ENCODE measurements at places on chromosomes 2 and 18. TPM values are rescaled to one million over a fixed set of nuclear protein-coding genes. Genes with fewer than 3 reads are reported as not detected.

Gene HOXD9
- polyA plus RNA-seq, result not detected

Gene TLX2
- not detected for polyA plus RNA-seq

DNA sequence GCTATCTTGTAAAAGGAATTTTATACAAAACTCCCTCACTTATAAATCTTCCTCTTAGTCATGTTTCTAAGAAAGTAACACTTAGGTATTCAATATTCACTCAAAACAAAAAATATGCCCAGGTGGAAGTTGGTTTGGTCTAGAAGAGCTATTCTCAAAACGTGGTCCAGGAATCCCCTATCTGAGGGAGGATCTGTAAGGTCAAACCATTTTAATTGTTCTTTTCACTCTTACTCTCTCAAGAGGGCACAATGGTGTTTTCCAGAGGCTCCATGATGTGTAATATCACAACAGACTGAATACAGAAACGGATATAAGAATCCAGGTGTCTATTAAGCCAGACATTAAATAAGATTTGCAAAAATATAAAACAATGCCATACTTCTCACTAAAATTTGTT lies 9.9 kb downstream of the MOB1A start:
- DNase-seq, result no peak
- no peak overlapping the region for H3K27ac ChIP-seq
- H3K4me3 ChIP-seq, result no peak overlapping the region
- peaks cover 25% of the 10 kb centered on the region for H3K4me1 ChIP-seq
- no peaks in the 10 kb centered on the region for H3K27me3 ChIP-seq

GRCh38 chr2:228541789-228542188 lies 360.3 kb upstream of the SPHKAP start:
- no peak for DNase-seq
- H3K4me1 ChIP-seq, result no peaks in the 10 kb centered on the region
- no peaks in the 10 kb centered on the region for H3K27me3 ChIP-seq

Gene NGEF
- not detected for polyA plus RNA-seq

Gene FOSL2
- 0.09 TPM for polyA plus RNA-seq

Gene LYPD1
- not detected for polyA plus RNA-seq

DNA sequence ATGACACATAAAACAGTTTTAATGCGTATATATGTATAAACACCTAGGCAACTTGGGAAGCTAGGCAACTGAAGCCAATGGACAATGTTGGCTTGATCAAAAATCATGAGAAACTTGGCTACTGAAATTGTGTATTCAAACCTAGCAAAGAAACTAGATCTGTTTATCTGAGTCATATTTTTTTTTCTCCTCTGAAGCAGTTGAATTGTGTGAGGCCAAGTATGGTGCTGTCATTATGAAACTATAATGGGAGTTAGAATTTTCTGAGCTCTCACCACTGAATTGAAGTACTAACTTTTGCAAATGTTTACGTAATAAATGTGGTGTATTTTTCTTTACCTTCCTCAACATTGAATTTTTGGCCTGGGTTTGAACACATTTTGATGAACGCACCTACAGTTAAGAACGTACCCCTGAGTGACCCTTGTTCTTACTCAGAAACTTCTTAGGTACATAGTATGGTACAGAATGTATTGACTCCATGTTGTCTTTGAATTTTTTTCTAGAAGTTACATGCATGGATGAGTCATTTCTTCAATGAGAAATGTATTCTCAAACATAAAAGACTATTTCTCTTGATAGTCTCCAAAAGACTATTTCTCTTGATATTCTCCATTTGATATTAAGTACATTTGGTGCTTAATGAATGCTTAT lies 23.8 kb downstream of the CD28 start:
- no peaks in the 10 kb centered on the region for H3K36me3 ChIP-seq
- no peak overlapping the region for H3K4me3 ChIP-seq
- no peak overlapping the region for H3K27ac ChIP-seq
- DNase-seq, result no peak

Gene FER1L5
- not detected for polyA plus RNA-seq

Gene EPAS1
- polyA plus RNA-seq, result not detected

Gene COL3A1
- not detected for polyA plus RNA-seq

Gene GREB1
- not detected for polyA plus RNA-seq

DNA sequence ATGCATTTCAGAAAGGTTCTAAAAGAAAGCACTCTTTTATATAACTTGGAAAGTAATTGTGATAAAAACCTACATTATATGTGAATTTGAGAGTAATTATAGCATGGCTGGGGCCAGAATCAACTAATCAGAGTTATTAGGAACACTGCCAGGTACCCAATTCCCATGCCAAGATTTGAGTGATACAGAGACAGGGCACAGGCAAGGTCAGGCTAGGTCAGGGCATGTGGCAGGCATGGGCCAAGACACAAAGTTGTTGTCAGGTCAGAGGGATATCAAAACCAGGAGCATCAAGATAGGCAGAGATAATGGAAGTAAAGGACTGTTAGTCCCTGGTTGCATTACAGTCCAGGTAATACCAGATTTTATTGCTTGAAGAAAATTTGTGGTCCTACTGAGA lies 87.4 kb downstream of the MYO3B start:
- H3K27me3 ChIP-seq, result no peaks in the 10 kb centered on the region
- no peak for DNase-seq
- H3K36me3 ChIP-seq, result no peaks in the 10 kb centered on the region
- no peak overlapping the region for H3K4me3 ChIP-seq
- H3K4me1 ChIP-seq, result no peaks in the 10 kb centered on the region

- H3K27ac ChIP-seq, result no peak overlapping the region
- no peak for DNase-seq
- H3K27me3 ChIP-seq, result no peaks in the 10 kb centered on the region
- no peak overlapping the region for H3K4me3 ChIP-seq
- peaks cover 20% of the 10 kb centered on the region for H3K36me3 ChIP-seq
- H3K4me1 ChIP-seq, result no peaks in the 10 kb centered on the region
These were observed 12.5 kb upstream of the POLR1B start for GRCh38 chr2:112529757-112530156.

Gene SKOR2
- not detected for polyA plus RNA-seq

DNA sequence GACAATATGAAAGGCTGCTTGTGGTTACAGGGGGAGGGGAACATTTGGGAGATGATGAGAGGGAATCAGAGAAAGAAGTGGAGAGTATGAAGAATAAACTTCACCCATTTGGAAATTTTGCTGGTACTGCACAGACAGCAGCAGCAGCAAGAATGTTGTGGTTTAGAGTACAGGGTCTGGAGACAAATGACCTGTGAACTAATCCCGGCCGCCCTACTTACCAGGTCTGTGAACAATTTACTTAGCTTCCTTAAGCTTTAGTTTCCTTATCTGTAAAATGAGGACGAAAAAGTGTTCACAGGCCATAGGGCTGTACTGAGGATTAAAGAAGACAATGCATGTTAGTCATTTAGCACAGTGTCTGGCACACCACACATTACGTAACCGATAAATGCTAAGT lies 685.4 kb upstream of the CELF4 start:
- no peaks in the 10 kb centered on the region for H3K36me3 ChIP-seq
- no peaks in the 10 kb centered on the region for H3K4me1 ChIP-seq
- no peak overlapping the region for H3K27ac ChIP-seq
- H3K4me3 ChIP-seq, result no peak overlapping the region

DNA sequence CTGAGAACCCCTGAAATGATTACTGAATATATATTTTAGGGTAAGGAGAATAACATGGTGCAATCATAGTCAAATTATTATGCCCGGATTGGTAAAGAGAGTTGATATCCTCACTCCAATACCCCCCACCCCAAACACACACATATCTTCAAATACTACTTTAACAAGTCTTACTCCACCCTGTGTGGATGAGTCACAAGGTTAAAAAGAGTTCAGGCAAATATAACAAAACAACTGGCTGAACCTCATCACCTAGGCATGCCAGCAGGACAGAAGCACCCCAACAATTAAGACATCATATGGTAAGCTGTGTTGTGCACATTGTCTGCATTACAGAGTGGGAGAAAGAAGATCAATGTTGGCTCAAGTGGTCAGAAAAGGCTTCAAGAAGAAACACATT lies 857.4 kb downstream of the TDRD15 start:
- H3K4me1 ChIP-seq, result no peaks in the 10 kb centered on the region
- H3K27ac ChIP-seq, result no peak overlapping the region
- H3K36me3 ChIP-seq, result no peaks in the 10 kb centered on the region
- no peaks in the 10 kb centered on the region for H3K27me3 ChIP-seq
- H3K4me3 ChIP-seq, result no peak overlapping the region

DNA sequence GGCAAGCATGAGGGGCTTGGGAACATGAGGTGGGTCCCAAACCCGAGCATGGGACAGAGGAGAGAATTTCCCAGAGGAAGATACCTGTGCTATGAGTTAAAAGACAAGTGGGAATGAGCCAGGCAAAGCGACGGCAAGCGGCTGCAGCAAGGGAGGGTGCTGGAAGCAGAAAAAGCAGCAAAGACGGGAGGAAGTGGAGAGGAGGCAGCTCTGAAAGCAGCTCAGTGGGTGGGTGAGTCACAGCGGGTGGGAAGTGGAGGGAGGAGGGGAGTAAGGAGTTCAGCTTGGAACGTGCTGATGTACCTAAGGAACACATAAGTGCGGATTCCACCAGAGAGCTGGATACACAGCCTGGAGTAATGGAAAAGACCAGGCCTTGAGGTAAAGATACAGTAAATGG lies 41.4 kb downstream of the THUMPD2 start:
- H3K27me3 ChIP-seq, result no peaks in the 10 kb centered on the region
- DNase-seq, result no peak
- no peak overlapping the region for H3K27ac ChIP-seq
- H3K36me3 ChIP-seq, result peaks cover 31% of the 10 kb centered on the region
- H3K4me3 ChIP-seq, result no peak overlapping the region
- no peaks in the 10 kb centered on the region for H3K4me1 ChIP-seq

GRCh38 chr2:226048611-226049010 lies 649.1 kb downstream of the NYAP2 start:
- no peak for DNase-seq
- no peaks in the 10 kb centered on the region for H3K36me3 ChIP-seq
- no peak overlapping the region for H3K27ac ChIP-seq
- H3K27me3 ChIP-seq, result peaks cover 7% of the 10 kb centered on the region
- H3K4me1 ChIP-seq, result no peaks in the 10 kb centered on the region
- no peak overlapping the region for H3K4me3 ChIP-seq

DNA sequence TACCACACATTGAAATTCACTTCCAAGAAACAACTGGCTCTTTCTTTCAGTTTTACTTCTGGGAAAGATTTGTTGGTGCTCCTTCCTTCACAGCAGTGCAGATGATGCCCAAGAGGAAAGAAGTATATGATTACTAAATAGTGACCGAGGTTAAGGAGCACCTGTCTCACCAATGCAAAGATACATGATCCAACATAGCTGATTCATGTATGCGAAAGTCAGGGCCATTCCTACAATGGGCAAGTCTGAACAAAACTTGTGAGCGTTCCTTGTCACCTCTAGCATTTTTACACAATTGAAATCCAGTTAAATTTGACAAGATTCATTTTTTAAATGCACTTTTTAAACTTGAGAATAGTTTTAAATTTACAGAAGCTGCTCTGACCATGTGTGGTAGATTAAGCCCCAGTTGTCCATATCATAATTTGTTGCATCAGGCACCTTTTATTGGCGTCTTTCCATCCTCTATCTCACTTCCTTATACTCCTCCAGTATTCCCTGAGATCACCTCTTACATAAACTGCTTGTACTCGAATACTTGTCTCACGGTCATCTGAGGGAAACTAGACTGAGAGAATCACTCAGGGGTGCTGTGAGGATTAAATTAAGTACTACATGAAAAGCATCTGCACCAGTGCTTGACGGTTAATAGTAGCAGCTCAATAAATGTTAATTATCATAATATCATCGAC lies 438.8 kb upstream of the CDH20 start:
- H3K4me1 ChIP-seq, result no peaks in the 10 kb centered on the region
- H3K36me3 ChIP-seq, result no peaks in the 10 kb centered on the region
- peaks cover 3% of the 10 kb centered on the region for H3K27me3 ChIP-seq
- no peak for DNase-seq
- H3K4me3 ChIP-seq, result no peak overlapping the region
- no peak overlapping the region for H3K27ac ChIP-seq

DNA sequence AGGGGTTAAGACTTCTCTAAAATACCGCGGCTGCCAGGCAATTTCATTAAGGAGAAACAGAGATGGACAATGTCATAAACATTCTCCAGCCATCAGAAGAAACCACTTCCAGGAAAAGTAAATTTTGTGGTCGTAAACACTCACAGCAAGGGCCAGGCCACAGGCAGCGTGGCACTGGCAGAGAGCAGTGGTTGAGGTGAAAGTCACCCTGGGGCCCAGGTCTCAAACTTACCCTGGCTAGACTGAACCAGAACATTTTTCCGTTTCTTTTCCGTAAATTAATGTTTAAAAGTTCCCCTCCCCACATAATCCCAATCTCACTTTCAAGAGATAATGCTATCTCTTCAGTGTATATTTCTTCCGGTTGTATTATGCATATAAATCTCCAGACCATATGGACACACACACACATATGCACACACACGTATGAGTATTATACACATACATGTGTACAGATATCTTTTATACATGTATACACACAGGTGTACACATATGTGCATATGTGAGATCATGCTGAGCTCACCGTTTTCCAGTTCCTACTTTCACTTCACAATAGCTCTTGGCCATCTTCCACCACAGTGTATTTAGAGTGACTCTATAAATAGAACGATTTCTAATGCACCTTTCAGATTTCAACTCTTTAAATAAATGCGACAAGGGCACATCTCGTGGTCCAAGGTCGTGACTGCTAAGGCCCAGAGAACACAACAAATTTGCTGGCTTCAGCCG lies 90.1 kb downstream of the MALT1 start:
- H3K36me3 ChIP-seq, result no peaks in the 10 kb centered on the region
- no peak overlapping the region for H3K4me3 ChIP-seq
- no peak overlapping the region for H3K27ac ChIP-seq
- DNase-seq, result no peak

- no peaks in the 10 kb centered on the region for H3K27me3 ChIP-seq
- no peaks in the 10 kb centered on the region for H3K36me3 ChIP-seq
- no peak overlapping the region for H3K27ac ChIP-seq
- no peaks in the 10 kb centered on the region for H3K4me1 ChIP-seq
These were observed 39.5 kb upstream of the ASXL3 start for GRCh38 chr18:33538418-33539042.

- no peak overlapping the region for H3K4me3 ChIP-seq
- no peak for DNase-seq
- no peaks in the 10 kb centered on the region for H3K36me3 ChIP-seq
- H3K27ac ChIP-seq, result no peak overlapping the region
These were observed 171.5 kb downstream of the ALK start for GRCh38 chr2:29749843-29750242.

GRCh38 chr18:24491927-24492834 lies 31.7 kb downstream of the HRH4 start:
- peaks cover 8% of the 10 kb centered on the region for H3K27me3 ChIP-seq
- peaks cover 29% of the 10 kb centered on the region for H3K4me1 ChIP-seq

- H3K4me3 ChIP-seq, result no peak overlapping the region
- no peaks in the 10 kb centered on the region for H3K27me3 ChIP-seq
- no peak overlapping the region for H3K27ac ChIP-seq
- no peaks in the 10 kb centered on the region for H3K4me1 ChIP-seq
- H3K36me3 ChIP-seq, result no peaks in the 10 kb centered on the region
- no peak for DNase-seq
These were observed 240.5 kb upstream of the SALL3 start for GRCh38 chr18:78739115-78739514.

- no peak overlapping the region for H3K4me3 ChIP-seq
- no peak overlapping the region for H3K27ac ChIP-seq
- peaks cover 5% of the 10 kb centered on the region for H3K36me3 ChIP-seq
These were observed 307.8 kb downstream of the NDUFA10 start for GRCh38 chr2:239717319-239717675.

- no peak overlapping the region for H3K4me3 ChIP-seq
- no peaks in the 10 kb centered on the region for H3K36me3 ChIP-seq
- H3K4me1 ChIP-seq, result peaks cover 13% of the 10 kb centered on the region
- H3K27ac ChIP-seq, result no peak overlapping the region
These were observed 104.8 kb downstream of the CABLES1 start for GRCh38 chr18:23239885-23240608.

Gene LGALSL
- 0.74 TPM for polyA plus RNA-seq

Gene TUBA3E
- polyA plus RNA-seq, result not detected

Gene CNDP1
- not detected for polyA plus RNA-seq

Gene SPP2
- not detected for polyA plus RNA-seq
